ENCODE measurements at places on chromosomes 7 and 10.

DNA sequence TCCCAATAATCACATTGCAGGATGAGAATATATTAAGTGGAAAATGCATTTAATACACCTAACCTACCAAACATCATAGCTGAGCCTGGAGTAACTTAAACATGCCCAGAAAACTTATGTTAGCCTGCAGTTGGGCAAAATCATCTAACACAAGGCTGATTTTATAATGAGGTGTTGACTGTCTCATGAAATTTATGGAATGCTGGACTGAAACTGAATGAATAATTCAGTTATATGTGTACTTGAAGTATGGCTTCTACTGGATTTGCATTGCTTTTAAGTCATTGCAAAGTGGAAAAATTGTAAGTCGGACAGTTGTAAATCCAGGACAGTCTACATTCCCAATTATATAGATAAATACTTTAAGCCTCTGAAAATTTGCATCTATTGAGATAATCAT is 5.4 kb downstream of the SFTPA1 start:
- no peak for DNase-seq

- no peak for DNase-seq
These were observed 253.8 kb downstream of the MAD1L1 start for GRCh38 chr7:1978656-1979590.

GRCh38 chr10:124509880-124510632 is 48.4 kb downstream of the LHPP start:
- DNase-seq: no peak

- DNase-seq: peak; percentile 58
These were observed 303.5 kb downstream of the NEBL start for GRCh38 chr10:20593649-20594048.

DNA sequence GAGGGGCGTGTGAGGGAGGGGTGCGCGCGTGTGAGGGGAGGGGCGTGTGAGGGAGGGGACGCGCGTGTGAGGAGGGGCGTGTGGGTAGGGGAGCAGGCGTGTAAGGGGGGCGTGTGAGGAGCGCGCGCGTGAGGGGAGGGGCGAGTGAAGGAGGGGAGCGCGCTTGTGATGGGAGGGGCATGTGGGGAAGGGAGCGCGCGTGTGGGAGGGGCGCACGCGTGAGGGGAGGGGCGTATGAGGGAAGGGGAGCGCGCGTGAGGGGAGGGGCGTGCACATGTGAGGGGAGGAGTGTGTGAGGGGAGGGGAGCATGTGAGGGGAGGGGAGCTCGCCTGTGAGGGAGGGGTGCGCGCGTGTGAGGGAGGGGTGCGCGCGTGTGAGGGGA is 19.1 kb downstream of the MXI1 start:
- peak; percentile 89 for DNase-seq

DNA sequence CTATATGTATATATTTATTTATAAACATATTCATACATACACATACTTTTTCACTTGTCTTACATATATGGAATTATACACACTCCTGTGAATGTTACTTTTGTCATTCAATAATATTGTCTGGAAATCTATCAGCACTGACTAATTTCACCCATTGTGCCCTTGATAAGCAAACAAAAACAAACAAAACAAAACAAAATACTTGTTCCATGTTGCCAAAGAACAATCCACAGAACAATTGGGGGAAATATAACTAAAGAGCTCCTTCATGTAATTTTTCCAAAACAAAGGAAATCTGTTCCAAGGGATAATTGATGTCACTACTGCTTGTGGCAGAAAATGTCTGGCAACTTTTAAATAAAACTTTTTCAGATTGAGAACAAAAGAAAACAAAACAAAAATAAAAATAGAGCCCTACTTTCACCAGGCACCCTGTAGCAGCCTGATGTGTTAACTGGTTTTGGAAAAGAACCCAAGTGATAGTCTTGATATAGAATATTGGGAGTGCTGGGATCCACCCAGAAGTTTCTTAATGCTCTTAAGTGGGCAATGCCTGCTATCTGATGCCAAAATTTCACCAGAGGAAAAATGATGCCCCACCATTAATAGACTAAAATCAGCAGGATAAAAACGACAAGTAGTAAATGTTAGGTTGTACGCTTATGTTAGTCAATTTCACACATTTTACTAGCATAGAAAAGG is 34.0 kb upstream of the CCDC7 start:
- no peak for DNase-seq

Measured in myocyte (in vitro differentiated cells).